Occipital lobe (tissue), 3 donors: ENCODE measurements at places on chromosomes 4 and X. TPM values are rescaled to one million over a fixed set of nuclear protein-coding genes. Genes with fewer than 3 reads are reported as not detected.

DNA sequence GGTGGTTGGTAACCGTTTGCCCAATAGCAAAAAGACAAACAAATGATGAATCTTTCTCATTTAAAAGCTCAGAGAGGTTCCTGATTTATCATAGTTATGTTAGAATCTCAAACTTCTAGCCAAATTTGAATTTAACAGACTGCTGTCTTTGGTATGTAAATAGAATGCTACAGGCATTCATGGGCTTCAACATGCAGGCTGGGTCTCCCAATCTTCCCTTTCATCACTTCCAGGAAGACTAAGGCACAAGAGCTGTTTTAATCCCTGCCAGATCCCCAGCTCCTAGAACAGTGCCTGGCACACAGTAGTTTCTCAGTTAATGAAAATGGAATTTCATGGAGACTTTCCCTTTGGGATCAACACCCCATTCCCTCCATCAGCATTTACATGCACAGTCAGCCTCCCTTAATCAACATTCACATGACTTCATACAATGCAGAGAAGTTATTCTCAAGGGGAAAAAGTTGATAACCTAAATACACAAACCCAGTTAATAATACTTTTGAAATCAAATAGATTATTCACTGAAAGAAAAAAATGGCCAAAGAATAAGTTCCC is 107.6 kb upstream of the C1QTNF7 start:
- no peak for DNase-seq

DNA sequence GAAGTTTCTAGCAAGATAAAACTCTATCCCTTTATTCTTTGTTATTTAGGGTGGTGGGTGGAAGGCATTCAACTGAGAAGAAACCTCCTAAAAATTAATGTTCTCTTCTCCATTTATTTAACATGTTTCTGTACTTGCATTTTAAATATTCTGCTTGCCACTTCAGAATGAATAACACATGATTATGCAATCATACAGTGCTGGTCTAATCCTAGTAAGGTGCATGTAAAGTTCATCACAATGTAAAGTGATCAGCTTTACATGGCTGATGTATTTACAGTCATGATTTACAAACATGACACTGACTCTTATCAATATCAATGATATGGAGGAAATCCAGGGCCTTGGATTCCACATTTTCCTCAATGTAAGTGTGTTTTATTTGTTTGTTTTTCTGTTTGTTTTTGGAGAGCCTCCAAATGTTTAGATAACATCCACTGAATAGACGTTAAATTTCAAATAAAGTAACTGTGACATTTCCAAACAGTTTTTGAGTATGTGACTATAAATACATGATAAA is 342.1 kb upstream of the CTSO start:
- no peak for DNase-seq

GRCh38 chrX:7606039-7606652 is 236.8 kb upstream of the VCX start:
- DNase-seq = no peak

PIGA gene
- total RNA-seq = 13.1 TPM

TMPRSS11A gene
- total RNA-seq = not detected

XAGE1A gene
- total RNA-seq = not detected
